Inflammatory macrophage treated with lipopolysaccharide for 1 hour (primary cell): ENCODE measurements at places on chromosomes 7 and 10.

- no peak for DNase-seq
These were observed 88.8 kb upstream of the ITGB1 start for GRCh38 chr10:33046792-33047191.

- no peak for DNase-seq
These were observed 127.1 kb downstream of the KMT2E start for GRCh38 chr7:105141068-105141467.

- no peak for DNase-seq
These were observed 46.2 kb upstream of the MRLN start for GRCh38 chr10:59799421-59799820.

- peak; percentile 66 for DNase-seq
These were observed 4.7 kb upstream of the ZYX start for GRCh38 chr7:143376396-143376795.

- DNase-seq: no peak
These were observed 159.8 kb downstream of the MAGI2 start for GRCh38 chr7:79293655-79294142.

GRCh38 chr7:140635816-140636215, 4.8 kb downstream of the DENND2A start:
- no peak for DNase-seq

DNA sequence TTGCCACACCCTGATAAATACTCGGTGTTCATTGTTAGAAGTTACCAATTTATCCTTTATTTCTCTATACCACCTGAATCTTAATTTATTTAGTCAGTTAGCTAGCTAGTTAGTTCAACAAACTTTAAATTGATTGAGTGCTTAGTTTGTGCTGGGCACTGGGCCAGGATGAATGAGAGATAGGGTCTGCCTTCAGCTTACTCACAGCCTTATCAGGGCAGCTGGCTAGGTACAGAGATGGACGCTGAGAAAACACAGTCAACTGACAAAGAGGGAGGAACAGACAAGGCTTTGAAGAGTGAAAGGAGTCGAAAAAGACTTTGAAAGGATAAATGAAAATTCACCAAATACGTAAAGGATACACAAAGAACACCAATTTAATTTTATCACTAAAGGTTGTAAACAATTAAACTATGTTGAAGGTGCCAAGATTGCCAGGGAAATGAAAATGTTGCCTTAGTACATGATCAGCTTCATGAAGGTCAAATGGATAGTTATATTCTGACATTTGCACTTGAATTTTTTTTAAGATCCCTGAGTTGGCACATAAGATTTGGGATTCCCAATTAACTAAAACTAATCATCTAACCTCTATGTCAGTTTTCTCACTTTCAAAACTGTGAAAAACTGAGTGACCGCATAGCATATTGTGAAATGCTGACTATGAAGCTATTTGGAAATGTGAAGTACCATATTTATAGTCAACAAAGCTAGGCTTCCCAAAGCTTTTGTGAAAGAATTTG, 2.1 kb downstream of the CAV2 start:
- no peak for DNase-seq

- DNase-seq: no peak
These were observed 871.1 kb downstream of the LRMDA start for GRCh38 chr10:76302481-76302880.

DNA sequence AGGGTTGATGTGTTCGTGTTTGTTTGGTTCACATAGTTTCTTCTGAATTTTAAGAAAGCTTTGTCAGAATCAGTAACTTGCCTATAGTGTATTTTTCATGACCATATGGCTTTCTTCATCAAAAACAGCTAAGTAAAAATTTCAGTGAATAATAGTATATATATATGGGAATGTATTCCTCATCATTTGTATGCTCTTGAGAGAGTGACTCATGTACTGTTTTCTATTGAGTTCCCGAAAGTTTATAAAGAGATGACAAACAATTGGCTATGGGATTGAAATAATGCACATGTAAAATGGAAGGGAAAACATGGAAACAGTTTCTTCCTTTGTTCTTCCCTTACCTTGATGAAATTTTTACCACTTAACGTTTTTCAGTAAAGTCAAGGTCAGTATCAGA, 56.4 kb downstream of the KAT6B start:
- no peak for DNase-seq
